ENCODE measurements at places on chromosomes 6 and 20.

DNA sequence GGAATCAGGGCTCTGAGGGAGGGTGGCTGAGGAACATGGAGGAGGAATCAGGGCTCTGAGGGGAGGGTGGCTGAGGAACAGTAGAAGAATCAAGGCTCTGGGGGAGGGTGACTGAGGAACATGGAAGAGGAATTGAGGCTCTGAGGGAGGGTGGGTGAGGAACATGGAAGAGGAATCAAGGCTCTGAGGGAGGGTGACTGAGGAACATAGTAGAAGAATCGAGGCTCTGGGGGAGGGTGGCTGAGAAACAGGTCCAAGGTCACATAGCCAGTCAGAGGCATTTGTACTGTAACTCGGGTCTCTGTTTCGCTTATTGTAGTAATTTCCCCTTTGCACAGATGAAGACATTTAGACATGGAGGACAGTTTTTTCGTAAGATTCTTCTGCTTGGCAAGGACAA, 164.8 kb downstream of the SOBP start:
- no peak for DNase-seq

- no peak for DNase-seq
Observed at GRCh38 chr6:17115251-17116116, 13.6 kb downstream of the STMND1 start.

- DNase-seq: no peak
Observed at GRCh38 chr6:111559188-111560097, 46.2 kb downstream of the TRAF3IP2 start.

DNA sequence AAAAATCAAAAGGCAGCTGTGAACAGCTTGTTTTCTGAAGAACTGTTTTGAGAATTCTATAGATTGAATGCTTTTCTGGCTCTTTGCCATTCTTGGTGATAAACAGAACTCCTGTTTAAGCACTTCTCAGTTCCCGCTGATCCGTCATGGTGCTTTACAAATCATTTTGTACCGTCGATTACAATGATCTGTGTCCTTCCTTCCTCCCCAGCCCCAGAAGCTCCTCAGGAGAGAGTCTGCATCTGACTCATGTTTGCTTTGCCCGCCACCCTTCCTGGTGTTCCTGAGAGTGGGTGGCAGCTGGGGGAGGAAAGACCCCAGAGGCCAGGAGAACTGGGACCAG, 538.6 kb upstream of the MARCKS start:
- no peak for DNase-seq

DNA sequence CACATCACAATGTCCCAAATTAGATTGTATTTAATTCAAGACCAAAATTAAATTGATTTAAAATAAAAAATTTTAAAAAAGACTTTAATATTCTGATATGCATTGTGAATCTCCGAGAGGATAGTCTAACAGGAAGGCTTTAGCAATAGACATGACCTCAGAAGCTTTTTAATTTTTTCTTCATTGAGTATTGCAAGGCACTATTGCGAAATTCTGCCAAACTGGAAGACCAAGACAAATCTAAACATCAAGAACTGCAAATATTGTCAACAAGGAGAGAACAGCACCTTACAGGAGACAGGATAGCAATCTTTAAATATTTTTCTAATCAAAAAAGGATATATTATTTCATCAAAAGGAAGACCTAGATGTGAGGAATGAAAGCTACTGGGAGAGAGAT, 56.9 kb downstream of the BMP5 start:
- DNase-seq: no peak

DNA sequence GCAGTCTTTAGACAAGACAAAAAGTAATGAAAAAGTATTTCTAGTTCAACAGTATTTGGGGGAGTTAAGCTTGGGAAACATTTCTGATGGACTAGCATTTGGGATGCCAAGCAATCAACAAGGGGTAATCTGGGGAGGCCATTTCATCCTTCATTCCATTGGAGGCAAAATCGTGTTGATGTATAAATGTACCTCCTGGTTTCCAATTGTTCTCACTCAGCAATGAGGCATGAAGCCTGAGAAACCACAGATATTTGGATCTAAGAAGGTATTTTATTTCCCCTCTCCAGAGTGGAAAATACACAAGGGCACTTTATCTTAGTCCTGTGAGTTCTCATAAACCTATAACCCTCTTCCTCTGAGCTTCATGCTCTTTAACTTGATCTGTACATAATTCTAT, 68.2 kb downstream of the TBX18 start:
- no peak for DNase-seq

- DNase-seq: no peak
Observed at GRCh38 chr6:35069262-35069661, 71.9 kb downstream of the TCP11 start.

DNA sequence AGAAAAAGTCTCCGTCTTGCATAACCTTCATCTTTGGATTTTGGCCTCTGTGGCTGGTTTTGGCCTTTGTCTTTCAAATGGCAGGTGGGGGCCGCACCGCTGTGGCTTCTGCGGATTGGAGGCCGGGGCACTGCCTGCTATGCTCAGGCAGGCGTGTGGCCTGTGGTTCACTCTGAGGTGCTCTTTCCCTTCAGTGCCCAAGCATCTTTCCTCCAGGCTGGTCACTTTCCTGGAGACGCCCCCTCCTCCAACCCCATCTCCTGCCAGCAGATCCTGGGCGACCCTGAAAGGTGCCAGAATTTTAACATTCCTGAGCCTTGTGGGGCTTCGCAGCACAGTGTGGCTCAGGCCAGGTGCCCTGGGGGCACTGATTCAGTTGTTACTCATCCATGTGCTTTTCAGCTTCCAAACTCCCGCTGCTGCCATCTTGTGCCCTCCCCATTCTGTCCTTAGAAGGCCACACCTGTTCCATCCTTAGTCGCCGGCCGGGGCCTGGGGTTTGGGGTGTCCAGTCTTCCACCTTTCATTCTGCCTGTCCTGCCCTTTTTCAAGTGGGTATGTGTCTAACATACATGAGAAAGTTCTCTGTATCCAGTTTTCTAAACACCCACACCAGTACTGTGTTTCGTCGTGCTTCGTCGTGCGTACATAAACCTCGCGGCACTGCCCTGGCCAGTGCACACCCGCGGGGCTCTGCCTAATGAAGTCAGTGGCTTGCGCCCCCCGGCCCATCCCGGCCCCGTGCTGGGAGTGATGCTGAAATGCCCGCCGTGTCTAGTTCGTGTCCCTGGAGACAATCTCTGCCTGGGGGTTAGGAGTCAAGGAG, 12.1 kb downstream of the SS18L1 start:
- DNase-seq: peak; percentile 95

DNA sequence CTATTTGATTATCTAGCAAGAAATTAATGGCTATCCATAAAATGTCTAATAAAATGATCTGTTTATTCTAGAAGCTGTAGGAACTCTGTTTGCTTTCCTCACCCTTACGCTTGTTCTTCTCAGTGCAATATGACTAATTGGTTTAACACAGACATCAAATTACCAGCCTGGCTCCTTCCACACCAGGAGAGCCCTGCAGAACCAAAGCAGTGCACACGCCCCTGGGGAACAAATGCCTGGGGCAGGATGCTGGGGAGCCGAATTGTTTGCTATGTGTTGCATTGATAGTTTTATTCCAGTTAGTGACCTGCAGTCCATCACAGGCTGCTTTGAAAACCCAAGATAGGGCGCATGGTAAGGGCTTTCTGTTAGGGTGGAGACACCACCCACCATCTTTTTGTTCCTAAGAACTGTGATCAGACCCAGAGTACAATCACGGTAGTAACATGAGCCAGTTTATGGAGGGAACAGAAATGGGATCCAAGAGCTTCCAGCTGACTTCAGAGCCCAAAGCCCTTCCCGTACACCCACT, 126.4 kb upstream of the CD93 start:
- no peak for DNase-seq

DNA sequence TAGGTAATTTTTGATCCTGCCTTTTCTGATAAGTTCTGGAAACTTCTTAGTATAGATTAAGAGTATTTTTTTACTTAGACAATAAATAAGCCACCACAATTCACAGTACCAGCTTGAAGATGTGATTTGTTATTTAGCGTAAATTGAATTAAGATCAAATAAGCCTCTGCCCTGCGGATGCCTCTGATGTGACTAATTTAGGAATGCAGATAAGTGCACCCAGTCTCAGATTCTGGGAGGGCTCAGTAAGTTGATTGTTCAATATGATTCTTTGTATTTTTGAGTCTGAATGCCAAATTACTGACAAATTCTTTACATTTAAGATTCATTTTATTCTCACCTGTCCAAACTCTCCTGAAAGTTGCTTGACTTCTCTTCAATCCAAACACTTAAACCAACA, 147.5 kb downstream of the THBS2 start:
- DNase-seq: no peak

- DNase-seq: peak; percentile 73
Observed at GRCh38 chr6:157756708-157757429, 66.2 kb upstream of the SNX9 start.

GRCh38 chr6:56713254-56713672, 70.6 kb upstream of the DST start:
- peak; percentile 67 for DNase-seq

DNA sequence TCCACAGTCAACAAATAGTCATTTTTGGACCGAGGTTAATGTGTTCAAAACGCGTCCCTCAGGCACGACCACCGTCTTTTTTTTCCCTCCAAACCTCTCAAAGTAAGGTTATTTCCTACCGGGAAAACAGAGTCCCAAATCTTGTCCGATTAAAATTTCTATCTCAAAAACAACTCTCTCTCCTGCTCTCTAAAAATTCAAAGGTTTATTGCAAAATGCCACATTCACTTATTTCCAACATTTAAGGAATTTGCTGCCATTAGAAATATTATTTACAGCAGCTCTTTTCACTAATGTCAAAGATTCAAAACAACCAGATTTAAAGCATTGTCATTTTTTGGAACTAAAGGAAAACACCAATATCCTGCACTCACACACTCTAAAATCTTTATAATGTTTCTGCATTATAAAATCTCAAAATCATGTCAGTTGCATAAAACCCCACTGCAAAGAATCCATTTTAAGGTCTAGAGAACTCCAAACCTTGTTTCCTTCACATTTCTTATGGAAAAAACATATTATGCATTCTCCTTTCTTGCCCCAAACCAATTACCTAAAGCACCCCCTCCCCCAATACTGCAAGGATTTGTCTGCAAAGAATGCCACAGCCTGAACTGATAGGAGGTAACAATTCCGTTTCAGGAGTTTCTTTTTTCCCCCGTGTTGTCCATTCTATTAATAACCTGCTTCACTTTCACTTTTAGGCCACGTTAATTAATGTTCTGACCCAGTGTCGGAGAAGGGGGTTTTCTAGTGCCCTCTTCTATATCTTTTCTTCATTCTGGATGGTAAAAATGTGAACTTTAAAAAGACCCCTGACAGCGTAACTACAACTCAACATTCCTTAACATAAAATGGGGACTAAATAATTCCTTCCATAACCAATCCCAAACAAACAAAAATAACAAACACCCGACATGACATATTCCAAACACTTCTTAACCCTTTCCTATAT, 1.4 kb downstream of the NRN1 start:
- DNase-seq: no peak

GRCh38 chr6:29696147-29697125, 15.5 kb upstream of the ZFP57 start:
- no peak for DNase-seq

DNA sequence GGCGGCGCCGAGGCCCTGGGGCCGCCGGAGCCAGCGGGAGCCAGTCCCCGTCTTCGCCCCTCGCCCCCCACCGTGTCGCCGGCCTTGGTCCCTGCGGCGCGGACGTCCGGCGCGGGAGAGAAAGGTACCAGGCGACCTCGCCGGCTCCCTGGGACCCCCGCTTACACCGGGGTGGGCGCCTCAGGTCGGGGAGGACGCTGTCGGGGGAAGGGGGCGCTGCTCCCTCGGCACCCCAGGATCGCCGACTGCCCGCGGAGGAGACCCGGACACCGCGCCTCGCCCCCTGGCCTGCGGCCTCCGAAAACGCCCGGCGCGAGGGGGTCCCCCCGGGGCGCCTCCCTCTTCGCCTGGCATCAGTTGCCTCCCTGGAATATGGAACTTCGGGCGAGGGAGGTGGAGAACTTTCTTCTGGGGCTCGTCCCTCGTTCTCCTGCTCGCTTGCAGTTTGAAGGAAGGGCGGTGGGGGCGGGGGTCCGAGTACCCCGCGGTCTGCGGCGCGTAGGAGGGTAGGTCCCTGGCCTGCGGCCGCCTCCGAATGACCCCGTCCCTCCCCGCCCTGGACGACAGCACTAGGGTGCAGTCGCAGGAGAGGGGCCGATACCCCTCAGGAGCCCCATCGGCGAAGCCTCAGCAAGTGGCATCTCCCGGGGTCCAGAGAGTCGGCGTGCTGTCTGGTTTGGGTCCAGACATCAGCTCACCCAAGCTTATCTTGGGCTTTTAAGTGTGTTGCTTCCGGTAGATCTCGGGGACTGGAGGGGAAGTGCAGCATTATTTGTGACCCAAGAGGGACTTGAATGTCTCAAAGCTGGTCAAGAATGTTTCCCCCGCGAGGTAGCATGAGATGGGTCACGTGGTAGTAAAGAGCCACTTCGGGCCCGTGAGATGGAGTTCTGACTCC, 549 bp downstream of the ANKRD6 start:
- no peak for DNase-seq

- no peak for DNase-seq
Observed at GRCh38 chr6:82371799-82372546, 8.4 kb downstream of the TPBG start.

GRCh38 chr6:106870824-106871717, 103.5 kb downstream of the CD24 start:
- DNase-seq: no peak

GRCh38 chr6:75449630-75450206, 43.9 kb downstream of the FILIP1 start:
- DNase-seq: no peak

DNA sequence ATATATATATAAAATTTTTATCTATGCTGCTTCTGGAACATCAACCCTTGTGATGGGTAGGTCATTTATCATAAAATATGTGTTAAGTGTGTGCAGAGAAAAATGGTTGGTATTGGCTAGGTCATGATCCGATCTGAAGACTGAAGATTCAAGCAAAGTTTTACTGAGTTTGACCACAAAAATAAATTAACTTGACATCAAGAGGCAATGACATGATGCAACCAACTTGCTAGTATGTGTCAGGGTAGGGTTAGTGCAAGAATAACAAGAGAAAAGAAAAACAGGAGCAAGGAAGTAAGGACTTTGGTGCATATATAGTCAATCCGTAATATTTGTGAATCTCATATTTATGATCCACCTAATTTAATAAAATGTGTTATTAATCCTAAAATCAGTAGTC, 1202.0 kb upstream of the ADGRB3 start:
- no peak for DNase-seq

DNA sequence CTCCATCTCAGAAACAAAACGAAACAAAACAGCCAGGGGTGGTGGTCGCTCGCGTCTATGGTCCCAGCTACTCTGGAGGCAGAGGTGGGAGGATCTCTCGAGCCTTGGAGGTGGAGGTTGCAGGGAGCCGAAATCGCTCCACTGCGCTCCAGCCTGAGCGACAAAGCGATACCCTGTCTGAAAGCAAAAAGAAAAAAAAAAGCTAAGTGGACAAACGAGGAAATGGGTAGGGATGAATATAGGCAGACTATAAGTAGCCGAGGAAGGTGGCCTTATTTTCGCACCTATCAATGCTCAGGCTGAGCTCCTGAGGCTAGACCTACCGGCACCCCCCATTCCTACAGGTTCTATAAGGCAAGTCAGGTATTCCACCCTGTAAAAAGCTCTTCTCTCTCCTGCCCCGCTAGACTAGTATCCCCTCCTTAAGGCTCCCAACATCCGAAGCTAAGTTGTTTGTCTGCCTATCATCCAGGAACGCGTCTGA, 650 bp upstream of the CASP8AP2 start:
- no peak for DNase-seq

- DNase-seq: no peak
Observed at GRCh38 chr6:16939839-16940238, 162.0 kb upstream of the STMND1 start.

All from RWPE2 (cell line).